ENCODE measurements at places on chromosomes 1 and 21.

DNA sequence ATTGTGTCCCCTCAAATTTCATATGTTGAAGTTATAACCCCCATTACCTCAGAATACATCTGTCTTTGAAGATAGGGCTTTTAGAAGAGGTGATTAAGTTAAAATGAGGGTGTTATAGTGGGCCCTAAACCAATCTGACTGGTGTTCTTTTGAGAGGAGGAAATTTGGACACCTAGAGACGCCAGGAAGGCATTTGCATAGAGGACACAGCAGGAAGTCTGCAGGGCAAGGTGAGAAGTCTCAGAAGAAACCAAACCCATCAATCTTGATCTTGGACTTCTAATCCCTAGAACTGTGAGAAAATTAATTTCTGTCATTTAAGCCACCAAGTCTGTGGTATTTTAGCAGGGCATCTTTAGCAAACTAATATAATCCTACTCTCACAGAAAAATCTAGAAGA lies 13.0 kb downstream of the GOLPH3L start:
- DNase-seq: no peak

DNA sequence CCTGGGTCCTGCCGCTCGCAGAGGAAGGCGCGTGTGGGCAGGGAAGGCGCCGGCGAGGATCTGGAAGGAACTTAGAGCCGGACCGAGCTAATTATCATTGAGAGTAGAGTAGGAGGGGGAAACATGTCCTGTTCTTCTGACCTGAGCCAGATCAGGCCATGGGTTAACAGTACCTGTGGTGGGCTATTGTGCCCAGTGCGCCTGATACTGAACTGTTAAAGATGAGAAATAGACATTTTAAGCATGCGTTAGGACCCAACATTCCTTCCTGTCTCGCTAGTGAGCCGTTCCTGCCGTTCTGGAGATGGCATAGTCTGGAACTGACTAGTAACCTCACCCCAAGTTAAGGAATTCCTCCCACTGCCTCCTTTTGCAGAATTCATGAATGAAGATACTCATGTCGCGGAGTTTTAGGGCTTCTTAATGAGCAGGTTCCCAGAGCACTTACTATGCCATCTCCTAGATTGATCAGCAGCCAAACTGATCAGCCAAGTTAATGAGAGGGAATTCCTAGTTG lies 870 bp downstream of the STRIP1 start:
- no peak for DNase-seq

DNA sequence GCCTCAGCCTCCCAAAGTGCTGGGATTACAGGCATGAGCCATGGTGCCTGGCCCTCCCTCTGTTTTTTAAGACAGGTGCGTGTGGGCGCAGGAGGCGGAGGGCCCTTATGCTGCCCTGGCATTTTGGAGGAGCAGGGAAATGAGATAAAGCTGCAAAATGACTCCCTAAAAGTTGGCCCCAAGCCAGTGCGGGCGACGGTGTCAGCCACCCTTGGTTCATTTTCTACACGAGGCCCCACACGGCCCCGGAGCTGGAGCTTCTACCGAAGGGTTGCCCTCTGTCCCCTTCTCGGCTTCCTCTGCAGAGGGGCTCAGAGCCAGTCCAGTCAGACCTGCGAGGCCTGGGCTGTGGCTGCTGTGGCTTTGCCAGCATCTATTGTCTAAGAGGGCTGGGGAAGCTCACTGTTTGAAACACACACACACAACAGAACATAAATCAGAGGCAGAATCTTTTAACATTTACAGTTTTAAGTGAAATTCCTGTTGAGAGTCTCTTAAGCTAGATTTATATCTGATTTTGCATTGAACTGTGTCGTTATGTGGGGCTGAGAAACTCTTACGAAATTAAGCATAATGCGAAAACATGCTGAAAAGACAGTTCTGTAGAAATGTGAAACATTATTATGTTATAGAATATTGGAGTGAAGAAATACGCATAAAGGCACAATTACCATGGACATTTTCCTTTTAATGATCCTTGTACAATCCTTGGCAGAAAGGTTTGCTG lies 255.9 kb downstream of the CAMTA1 start:
- no peak for DNase-seq

- DNase-seq: no peak
Measured at GRCh38 chr1:217273866-217274265, 357.0 kb downstream of the GPATCH2 start.

DNA sequence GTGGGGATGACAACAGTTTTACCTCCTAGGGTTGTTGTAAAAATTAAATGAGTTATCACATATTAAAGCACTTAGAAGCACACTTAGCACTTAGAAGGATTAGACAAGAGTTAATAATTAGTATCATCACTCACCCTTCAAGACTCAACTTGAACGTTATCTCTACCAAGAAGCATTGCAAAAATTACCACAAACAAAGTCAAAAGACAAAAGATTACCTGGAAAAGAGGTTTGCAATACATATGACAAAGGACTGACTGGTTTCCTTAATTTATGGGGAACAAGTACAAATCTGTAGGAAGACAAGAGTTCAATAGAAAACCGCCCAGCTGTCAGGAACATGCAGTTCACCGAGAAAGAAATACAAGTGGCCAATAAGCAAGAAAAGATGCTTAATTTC lies 93.3 kb upstream of the ATP1A1 start:
- no peak for DNase-seq

DNA sequence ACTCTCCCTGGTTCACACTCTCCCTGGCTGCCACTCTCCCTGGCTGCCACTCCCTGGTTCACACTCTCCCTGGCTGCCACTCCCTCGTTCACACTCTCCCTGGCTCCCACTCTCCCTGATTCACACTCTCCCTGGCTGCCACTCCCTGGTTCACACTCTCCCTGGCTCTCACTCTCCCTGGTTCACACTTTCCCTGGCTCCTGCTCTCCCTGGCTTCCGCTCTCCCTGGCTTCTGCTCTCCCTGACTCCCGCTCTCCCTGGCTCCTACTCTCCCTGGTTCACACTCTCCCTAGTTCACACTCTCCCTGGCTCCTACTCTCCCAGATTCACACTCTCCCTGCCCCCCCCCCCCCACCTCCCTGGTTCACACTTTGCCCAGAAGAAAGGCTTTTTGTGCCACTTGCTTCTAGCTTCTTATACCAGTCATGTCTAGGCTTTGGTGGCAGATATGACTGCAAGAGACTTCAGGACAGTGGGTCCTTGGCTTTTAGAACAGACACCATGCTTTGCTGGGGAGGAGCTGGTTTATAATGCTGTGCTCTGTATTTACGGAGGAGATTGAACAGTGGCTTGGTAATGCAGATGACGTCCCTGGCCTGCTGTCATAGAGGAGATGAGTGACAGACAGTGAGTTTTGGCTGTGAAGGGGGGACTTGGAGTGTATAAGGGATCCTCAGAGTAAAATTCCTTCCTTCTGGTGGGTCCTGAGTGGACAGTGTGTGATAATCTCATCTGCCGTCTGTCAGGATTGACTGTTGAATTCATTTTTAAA lies 17.0 kb downstream of the COQ8A start:
- no peak for DNase-seq

DNA sequence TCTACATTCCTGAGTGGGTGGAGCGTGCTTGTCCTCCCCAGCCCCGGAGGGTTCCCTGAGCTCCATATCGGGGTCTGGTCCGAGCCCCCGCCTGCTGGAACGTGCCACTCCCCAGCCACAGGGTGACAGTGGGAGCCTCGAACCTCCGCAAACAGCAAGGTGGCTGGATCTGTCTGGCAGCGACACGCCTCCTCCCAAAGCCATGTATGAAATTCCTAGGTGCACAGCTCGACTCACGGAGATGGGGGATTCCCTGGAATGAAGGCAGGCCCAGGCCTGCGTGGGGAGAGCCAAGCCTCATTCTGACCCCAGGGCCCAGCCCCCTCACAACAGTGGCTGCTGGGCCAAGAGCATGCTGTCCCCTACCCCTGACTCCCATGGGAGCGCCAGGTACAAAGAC lies 32.9 kb downstream of the TP73 start:
- DNase-seq: peak; percentile 37

DNA sequence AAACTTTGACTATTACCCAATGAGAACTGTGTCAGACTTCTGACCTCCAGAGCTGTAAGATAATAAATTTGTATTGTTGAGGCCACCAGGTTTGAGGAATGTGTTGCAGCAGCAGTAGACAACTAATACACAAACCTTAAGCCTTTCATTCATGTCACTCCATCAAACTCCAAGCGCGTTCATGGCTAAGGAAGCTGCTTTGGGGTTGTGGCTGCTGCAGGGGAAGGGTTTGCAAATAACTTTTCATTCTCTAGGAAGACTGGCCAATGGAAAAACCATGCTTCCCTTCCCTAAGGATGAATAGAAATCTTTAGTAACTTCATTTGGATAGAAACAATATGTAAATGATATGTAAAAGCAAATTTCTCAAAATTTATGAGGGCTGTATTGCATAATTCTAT lies 170.4 kb downstream of the RHOU start:
- no peak for DNase-seq

- DNase-seq: no peak
Measured at GRCh38 chr21:16570171-16570570, 840.4 kb downstream of the USP25 start.

DNA sequence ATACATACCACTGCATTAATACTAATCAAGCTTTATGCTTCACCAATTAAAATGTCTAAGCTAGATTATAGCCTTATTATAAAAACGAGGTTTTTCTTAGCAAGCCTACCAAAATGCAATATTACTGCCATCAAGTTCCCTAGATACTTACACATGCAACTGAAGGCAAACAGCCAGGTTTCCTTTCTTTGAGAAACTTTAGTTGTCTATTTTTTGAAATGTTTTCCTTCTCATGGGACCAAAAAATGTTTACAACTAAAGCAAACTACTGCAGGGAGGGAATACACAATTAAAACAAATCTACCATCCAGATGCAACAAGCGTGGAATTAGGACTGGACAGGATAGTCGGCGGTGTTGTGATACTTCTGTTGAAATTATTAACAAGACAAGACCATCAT lies 1.3 kb downstream of the ZNF644 start:
- DNase-seq: no peak

- no peak for DNase-seq
Measured at GRCh38 chr1:12019858-12020509, 686 bp downstream of the MIIP start.

GRCh38 chr1:184032930-184033418 lies 4.6 kb downstream of the COLGALT2 start:
- no peak for DNase-seq

DNA sequence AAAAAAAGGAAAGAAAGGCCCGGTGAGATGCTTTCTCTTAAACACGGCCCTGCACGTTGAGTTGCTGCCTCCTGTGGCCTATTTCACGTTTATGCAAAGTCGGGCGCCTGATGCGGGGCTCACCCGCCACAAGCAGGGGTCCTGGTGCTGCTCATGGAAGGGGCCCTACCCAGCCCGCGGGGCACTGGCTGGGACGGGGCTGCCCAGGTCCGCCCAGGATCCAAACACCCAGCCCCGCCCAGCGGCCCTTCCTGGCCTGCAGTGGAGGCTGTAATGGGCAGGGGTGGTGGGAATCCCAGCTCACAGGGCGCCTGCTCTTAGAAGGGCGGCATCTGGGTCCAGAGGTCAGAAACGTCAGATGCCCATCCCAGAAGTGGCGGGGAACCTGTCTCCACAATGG lies 1.6 kb downstream of the COL6A2 start:
- no peak for DNase-seq

DNA sequence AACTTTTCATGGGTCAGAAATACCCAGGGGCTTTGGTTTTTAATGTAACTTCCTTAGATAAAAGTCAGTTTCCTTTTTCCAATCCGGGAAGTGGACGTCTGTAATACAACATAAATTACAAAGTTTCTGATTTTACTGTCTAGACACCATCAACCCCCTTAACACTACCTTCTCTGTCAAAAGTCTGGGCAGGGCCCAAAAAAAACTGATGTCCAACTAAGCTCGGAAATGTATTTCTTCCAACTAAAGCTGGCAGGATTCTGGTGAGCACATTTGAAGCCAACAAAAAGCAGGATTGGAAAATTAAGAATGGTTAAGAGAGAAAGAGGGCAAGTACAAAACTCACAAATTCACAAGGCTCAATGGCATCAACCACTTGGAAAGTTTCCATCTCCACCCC lies 24.3 kb downstream of the DDAH1 start:
- DNase-seq: no peak

DNA sequence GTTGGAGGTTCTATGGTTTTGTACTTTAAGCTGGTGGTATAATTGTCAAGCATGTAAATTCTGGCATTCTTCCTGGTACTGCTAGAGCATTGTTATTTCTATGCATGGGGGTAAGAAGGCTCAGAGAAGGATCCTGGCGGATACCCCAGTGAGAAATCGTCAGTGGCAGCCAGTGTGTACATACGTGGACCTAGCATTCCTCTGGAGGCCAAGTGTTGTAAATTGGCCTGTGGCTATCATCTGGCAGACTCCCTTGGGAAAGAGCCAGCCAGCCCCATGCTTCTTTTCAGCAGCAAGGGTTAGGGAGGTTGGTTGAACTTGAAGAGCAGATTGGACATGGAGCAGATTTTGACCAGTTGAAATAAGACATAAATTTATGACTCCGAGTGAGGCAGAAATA lies 5.2 kb upstream of the AGO3 start:
- no peak for DNase-seq

- no peak for DNase-seq
Measured at GRCh38 chr1:14160781-14161180, 437.7 kb upstream of the KAZN start.

- peak; percentile 81 for DNase-seq
Measured at GRCh38 chr1:31762726-31763670, 1.1 kb downstream of the ADGRB2 start.

- DNase-seq: no peak
Measured at GRCh38 chr1:88341447-88341846, 342.6 kb upstream of the PKN2 start.

GRCh38 chr1:117327011-117327410 lies 40.2 kb upstream of the MAN1A2 start:
- no peak for DNase-seq

GRCh38 chr1:46159516-46159915 lies 15.4 kb upstream of the TSPAN1 start:
- DNase-seq: no peak

- no peak for DNase-seq
Measured at GRCh38 chr1:38291906-38292521, 245.4 kb upstream of the POU3F1 start.

DNA sequence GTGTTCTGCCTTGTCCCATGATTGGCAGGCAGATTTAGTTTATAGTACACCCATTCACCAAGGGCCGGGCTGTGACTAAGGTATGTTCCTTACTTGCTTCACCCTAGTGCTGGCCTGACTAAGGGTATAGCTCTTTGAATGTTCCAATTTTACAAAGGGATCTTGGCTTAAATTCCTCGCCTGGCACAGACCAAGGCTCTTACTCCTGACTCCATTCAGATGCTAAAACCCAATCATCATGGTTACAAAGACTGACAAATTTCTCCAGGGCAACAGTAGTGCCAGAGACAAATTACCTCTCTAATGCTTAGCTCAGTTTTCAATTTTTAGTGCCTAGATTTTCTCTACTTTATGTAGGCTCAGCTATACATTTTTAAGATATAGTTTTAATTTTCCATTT lies 11.5 kb upstream of the C1orf53 start:
- no peak for DNase-seq

- DNase-seq: no peak
Measured at GRCh38 chr1:116531917-116532316, 38.9 kb downstream of the CD58 start.

DNA sequence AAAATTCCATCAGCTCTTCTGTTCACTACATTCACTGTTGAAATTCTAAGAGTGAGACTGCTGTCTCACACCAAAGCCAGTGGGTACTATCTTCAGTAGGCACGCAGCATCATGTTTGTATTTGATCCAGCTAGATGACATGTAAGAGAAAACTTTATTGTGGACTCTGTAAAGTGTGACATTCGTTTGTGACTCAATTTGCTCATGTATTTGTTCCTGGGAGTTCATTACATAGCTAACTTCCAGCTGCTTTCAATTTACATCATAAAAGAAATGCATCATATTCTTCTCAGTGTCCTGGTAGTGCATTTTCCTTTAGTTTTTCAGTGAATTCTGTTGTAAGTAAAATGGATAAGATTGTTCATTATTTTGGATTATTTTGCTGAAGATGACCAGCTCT lies 31.4 kb downstream of the CTH start:
- DNase-seq: no peak

Data from NCI-H2171 treated with DMSO at 0.1 percent for 48 hours (cell line).